ENCODE measurements at places on chromosomes 13 and 19.

DNA sequence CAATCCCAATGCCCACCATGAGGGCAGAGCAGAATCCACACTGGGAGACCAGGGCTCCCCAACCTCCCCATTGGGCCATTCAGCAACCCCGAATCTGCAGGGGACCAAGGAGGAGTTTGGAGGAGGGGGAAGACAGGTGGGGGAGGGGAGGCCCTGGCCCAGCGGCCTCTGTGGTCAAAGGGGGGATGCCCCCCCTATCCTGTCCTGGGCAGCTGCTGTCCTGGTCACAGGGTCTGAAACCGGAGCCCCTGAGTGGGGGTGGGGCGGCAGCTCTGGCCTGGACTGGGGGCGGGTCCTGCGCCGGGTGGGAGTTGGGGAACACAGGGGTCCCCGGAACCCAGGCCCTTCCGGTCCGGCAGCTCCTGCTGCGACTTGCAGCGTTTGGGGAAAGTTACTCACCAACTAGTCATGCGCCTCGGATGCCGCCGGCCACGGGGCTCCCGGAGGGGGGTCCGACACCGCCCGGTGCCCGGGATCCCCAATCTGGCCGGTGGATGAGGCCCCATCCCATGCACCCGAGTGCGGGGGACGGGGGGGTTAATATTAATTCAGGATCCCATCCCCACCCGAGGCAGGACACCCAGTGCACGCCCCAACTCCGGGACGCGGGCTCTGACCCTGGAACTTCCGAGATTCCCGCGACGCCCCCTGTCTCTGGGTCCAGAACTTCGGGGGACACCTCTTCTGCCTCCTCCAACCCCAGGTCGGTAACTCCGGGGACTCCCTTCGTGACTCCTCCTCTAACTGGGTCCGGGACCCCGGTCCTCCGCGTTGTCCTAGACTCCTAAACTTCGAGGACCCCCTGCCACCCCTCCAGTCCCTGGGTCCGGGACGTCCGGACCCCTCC is 872 bp downstream of the HOMER3 start:
- no peak for DNase-seq

DNA sequence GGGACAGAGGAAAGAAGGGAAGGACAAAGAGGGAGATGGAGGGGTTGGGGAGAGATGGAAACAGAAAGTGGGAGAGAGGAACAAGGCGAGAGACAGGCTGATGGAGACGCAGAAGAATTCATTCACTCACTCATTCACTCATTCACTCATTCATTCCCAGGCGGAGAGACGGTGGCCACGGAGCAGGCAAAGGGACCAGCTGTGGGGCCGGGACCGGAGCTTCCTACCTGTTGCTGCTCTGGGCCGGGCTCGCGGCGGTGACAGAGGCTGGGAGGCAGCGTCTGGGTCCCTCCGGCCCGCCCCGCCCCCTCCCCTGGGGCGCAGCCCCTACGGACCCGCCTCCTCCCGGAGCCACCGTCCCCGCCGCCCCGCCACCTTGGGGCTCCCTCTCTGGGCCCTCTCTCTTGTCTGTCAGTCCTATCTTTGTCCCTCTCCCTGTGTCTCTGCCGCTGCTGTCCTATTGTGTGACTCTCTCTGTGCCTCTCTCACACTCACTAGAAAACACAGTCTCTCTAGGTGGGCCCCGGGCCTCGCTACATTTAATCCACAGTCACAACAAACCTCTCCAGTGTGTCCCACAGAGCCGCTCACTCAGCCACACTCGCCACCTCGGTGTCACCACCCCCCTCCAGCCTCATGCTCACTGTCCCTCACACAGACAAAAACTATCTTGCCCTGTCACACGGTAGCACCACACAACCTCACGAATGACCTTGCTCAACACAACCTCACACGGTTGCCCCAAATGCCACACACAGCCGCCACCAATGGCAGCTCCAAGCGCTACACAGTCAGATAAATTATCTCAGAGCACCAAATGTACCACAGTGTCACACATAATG is at the start of gene GNG8:
Gene GNG8 (minus strand): TSS at position 283 of the 842 bp plus-strand sequence. CDS start 1,520 bp downstream, outside the sequence.
- DNase-seq = no peak

DNA sequence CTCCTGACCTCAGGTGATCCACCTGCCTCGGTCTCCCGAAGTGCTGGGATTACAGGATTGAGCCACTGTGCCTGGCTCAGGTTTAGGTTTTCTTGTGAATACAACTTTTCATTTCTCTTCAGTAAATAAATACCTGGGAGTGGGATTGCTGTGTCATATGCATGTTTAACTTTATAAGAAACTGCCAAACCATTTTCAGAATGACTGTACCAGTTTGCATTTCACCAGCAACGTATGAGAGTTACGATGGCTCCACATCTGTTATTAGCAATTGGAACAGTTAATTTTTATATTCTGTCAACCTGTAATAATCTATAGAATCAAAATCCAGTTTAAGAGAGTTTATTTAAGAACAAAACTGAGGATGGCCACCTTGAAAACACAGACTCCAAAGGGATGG is 52.2 kb downstream of the TEX26 start:
- DNase-seq = no peak

GRCh38 chr19:18919086-18919899 is at the start of the genes COPE and DDX49:
TSS of gene COPE (minus strand) at chr19:18919387. CDS start at chr19:18919348, 39 bp downstream.
TSS of gene DDX49 (plus strand) at chr19:18919715. CDS start at chr19:18919742, 27 bp downstream.
- peak; percentile 92 for DNase-seq

GRCh38 chr13:44899967-44900366 is 89.3 kb downstream of the NUFIP1 start:
- DNase-seq = no peak
